ENCODE measurements at places on chromosomes 11 and 22.

- peak; percentile 4 for DNase-seq
Observed at GRCh38 chr11:73072935-73073481, 69.1 kb downstream of the FCHSD2 start.

- peak; percentile 37 for DNase-seq
Observed at GRCh38 chr11:66277471-66278362, at the start of gene CNIH2. TSS of gene CNIH2 (plus strand) at chr11:66278175. CDS start at chr11:66278457, 282 bp downstream.

DNA sequence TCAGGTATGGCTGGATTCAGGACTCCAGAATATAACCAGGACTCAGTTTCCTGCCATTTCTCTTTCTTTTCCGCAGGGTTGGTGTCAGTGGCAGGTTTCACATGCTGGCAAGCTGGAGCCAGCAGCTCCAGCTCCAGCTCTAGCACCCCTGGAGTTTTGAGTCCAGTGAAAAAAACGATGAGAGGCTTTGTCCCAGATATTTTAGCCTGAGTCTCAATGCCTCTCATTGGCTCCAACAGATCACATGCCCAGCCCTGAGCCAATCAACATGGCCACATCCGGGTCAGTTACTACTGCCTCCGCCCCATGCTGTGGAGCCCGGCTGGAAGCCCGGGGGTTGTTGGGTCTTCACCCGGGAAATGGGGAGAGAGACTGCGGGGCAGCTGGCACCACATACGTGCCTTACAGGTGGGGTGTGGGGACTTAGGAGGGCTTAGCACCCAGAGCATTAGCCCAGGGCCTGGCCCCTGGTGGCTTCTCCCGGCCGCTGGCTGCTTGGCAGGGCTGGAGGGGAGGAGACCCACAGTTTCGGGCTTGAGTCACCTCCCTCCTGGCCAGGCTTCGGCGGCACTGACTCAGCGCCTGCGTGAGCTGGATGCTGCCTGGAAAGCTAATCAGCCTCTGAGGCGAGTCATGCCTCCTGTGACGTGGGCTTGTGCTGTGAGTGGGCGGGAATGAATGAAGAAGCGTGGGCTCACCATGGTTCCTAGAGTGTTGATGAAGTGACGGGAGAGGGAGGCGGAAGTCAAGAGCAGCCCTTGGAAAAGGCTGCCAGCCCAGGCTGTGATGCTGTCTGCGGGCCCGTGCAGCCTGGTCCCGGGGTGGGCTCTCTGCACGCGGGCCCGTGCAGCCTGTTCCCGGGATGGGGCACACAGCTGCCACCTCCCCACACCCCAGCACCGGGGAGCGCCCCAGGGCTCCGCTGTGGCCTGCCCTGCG, 15.3 kb upstream of the MRTFA start:
- peak; percentile 91 for DNase-seq

DNA sequence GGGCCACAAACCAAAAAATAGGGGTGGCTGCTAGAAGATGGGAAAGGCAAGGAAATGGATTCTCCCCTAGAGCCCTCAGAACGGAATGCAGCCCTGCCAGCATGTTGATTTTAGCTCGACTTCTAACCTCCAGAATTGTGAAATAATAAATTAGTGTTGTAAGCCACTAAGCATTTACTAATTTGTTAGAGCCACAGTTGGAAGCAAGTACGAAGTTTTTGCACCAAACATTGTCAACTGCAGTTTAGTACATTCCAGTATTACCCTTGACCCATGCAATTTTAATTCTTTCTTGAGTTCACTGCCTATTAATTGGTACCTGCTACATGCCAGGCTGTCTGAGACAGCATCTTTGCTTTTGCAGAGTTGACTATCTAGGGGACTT, 32.2 kb downstream of the PARVA start:
- DNase-seq: no peak

DNA sequence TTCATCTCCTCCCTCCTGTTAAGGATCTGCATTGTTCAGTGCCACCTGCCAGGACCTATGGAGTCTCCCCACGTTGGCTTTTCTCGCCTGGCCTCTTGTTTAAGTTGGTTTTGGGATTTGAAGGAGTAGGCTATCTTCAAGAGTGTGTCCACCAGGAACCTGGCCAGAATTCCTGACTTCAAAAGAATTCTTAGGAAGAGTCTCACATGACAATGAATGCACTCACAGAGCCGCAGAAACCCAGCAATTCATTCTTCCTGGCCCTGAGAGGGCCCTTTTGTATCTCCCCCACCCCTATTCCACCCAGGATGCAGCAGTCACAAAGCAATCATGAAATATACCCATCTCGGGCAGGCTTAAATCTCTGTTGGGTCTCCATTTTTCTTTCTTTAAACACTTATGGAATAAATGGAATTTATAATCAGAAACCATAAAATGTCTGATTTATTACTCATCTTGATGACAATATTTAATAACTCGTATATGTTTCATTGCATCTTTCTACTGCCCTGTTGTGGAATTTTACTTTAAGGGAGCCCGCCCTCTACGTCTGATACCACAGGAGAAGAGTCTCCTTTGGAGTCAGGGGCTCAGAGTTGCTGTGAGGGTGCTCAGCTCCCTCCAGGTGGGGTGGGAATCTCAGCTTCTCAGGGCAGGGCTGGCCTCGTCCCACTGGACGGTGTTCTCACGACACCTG, 507.0 kb downstream of the NTM start:
- DNase-seq: no peak

- no peak for DNase-seq
Observed at GRCh38 chr11:120792306-120792705, 231.6 kb upstream of the TBCEL start.

GRCh38 chr11:27718346-27718862, 18.1 kb upstream of the BDNF start:
- DNase-seq: no peak

- no peak for DNase-seq
Observed at GRCh38 chr22:33255791-33256190, 197.6 kb upstream of the SYN3 start.

- DNase-seq: no peak
Observed at GRCh38 chr11:79404806-79405205, 36.0 kb downstream of the TENM4 start.

GRCh38 chr22:37314315-37315074, 32.2 kb downstream of the CYTH4 start:
- DNase-seq: no peak

- no peak for DNase-seq
Observed at GRCh38 chr11:47332303-47332711, 20.2 kb downstream of the MYBPC3 start.

- DNase-seq: no peak
Observed at GRCh38 chr11:67616431-67617242, 9.9 kb downstream of the NDUFV1 start.

GRCh38 chr11:2940147-2940920, 11.1 kb upstream of the PHLDA2 start:
- DNase-seq: no peak

DNA sequence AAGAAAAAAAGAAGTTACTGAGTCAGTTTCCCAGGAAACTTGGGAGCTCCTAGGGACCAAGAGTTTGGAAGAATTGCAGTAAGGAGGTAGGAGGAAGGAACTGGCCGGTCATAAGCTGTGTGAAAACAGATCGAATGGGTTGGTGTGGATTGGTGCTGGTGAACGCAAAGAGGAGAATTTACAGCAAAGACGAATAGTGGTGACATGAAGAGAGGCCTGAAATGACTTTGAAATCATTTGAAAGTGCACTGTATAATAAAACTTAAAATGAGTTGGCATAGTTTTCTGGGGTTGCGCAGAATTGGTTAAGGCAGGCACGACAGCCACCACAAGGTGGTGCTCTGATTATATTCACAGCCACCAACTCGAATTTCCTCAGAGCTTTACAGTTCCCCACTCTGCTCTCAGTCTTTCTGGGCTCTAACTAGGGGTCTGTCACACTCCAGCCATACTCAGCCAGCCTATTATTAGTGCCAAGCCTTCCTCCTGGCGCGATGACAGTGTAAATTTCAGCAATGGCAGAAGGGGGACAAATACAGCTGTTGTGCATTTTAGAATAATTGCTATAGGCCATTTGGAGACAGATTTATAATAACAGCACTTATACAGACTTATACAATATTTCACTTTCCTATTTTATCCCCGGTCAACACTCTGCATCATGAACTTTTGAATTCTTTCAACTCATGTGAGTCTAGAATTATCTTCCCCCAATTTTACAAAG, 8.3 kb upstream of the HTR3B start:
- peak; percentile 42 for DNase-seq

DNA sequence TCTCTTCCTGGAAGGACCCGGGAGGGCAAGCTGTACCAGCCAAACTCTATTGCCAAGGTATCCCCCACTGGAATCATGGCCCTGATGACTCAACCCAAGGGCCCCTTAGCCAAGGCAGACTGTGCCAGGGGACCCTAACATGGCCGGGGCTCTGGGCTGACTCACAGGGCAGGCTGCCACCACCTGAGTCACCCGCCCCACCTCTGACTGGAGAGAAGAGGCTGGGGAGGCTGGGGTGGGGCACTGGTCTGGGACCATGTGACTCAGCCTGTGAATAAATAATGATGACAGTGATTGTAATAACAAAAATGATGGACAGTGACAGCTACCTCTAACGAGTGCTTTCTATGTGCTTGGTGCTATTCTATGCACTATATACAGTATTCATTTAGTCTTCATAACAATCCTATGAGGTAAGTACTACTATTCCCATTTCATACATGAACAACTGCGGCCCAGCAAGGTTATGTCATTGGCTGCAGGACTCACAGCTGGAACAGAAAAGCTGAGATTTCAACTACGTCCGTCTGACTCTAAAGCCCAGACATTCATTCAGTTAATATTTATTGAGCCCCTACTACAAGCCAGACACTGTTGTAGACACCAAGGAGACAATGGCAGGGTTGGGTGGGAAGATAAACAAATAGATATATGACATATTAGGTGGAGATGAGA, 84.2 kb downstream of the FBXO7 start:
- no peak for DNase-seq

- DNase-seq: no peak
Observed at GRCh38 chr11:69650832-69651344, 9.9 kb downstream of the CCND1 start.

GRCh38 chr11:76166314-76166713, 40.0 kb downstream of the WNT11 start:
- DNase-seq: no peak

DNA sequence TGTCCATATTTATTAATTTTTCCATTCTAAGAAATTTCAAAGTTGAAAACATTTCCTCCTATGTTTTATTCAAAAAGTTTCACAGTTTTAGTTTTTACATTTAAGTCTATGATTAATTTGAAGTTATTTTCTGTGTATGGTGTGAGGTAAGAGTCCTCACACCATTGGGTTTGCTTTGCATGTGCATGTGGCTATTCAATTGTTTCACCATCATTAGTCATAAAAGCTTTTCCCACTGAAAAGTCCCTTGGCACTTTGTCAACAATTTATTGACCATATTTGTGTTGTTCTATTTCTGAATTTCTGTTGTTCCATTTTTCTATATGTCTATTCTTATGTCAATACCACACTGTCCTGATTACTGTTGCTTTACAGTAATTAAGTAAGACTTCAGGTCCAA, 186.5 kb downstream of the KIF18A start:
- DNase-seq: no peak

DNA sequence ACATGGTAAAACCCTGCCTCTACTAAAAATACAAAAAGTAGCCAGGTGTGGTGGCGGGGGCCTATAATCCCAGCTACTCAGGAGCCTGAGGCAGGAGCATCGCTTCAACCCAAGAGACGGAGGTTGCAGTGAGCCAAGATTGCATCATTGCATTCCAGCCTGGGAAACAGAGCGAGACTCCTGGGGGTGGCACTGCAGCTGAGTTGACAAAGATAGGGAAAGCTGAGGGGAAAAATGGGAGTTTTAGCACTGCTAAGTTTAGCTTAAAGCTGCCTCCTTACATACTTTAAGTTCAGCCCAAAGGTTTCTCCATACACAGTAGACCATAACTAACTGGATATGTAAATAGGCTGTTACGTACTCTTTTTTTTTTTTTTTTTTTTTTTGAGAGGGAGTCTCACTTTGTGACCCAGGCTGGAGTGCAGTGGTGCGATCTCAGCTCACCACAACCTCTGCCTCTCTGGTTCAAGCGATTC, 9.0 kb upstream of the USP28 start:
- no peak for DNase-seq

- DNase-seq: no peak
Observed at GRCh38 chr11:4087551-4087950, 7.0 kb upstream of the RRM1 start.

DNA sequence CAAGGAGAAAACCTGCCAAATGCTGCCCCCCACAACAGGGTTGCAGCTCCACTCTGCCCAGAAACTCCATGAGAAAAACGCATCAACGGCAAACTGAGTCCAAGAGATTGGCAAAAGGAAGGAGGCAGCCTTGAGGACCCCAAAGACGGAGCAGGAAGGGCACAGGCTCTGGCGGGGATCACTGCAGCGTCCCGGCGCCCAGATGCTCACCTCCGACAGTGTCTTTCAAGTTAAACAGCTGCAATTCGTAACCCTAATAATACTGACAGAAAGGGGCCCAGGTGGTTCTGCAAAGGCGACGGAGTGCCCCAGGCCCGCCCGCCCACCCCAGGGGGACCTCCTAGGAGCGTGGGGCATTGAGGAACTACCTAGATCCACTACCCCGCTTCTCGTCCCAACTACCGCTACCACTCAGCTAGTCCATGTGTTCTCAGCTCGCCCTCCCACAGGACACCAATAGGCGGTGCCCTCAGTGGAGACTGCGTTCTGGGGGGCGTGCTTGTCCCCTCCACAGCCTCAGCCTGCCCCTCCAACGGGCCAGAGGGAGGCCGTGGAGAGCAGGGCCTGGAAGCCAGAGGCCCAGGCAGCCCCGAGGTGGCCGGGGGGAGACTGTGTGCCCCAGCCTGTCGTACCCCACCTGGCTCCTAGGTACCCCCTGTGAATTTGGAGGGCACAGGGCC, 127.4 kb downstream of the PHF21B start:
- no peak for DNase-seq

- DNase-seq: no peak
Observed at GRCh38 chr11:93287434-93287833, 43.1 kb upstream of the DEUP1 start.

DNA sequence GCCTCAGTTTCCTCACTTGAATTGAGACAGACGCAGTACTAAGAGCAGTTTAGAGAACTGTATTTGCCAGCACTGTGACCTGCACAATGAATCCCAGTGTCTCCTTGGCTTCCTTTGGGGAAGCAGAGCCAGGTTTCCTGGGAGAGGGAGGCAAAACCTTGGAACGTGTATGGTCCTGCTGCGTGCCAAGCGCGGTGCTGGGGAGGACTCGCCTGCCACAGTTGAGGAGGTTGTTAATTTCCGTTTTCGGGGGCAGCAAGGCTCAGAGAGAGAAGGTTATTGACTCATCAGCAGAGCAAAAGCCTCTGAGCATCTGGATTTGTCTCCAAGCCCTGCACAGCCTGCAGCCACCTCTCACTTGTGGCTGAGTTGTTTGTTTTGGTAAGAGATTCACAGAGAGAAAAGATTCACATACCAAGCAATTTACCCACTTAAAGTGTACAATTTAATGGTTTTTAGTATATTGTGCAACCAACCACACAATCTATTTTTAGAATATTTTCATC, 10.8 kb downstream of the SYT12 start:
- DNase-seq: no peak
